ENCODE measurements at places on chromosomes 2 and 18. TPM values are rescaled to one million over a fixed set of nuclear protein-coding genes. Genes with fewer than 3 reads are reported as not detected.

Gene CAPG
- 39.6 TPM for total RNA-seq

GRCh38 chr2:17752246-17752645, 1.4 kb downstream of the SMC6 start:
- no peaks in the 10 kb centered on the region for H3K36me3 ChIP-seq
- no peak overlapping the region for H3K4me3 ChIP-seq
- peaks cover 19% of the 10 kb centered on the region for H3K4me1 ChIP-seq
- DNase-seq = no peak
- no peaks in the 10 kb centered on the region for H3K27me3 ChIP-seq

GRCh38 chr2:36333350-36334012, 22.1 kb upstream of the CRIM1 start:
- no peak overlapping the region for H3K4me3 ChIP-seq
- H3K4me1 ChIP-seq = no peaks in the 10 kb centered on the region
- no peak for DNase-seq
- no peaks in the 10 kb centered on the region for H3K27me3 ChIP-seq
- no peak overlapping the region for H3K27ac ChIP-seq

Gene CYP1B1
- 34.8 TPM for total RNA-seq

DNA sequence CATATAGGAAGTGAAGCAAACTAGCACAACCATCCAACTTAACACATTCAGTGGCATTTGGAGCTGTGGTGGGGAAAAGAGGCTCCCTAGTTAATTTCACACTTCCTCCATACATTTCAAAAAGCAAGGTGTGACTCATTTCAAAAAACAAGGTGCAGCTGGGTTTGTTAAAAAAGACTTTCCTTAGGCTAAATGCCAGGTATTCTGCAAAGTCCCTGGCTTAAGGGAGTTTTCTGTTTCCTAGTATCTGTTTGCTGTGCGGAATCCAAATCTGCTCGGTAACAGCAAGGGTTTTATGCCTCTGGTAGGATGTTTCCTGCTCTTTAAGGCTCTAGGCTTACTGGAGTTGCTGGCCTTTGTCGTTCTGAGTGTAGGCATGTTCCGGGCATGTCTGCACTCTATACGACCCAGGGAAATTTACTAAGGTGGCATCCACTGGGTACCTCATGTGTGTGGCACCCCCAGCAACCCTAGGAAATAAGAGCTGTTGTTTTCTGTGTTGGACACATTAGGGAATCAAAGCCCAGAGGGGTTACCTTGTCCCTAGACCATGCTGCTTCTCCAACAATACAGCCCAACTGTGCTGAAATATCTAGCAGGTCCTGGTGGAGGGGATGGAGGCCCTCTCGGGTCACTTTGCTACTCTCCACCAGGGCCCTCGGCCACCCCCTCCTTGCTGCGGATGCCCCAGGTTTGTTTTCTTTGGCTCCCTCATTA, 634 bp upstream of the MSGN1 start:
- DNase-seq = no peak
- no peaks in the 10 kb centered on the region for H3K27me3 ChIP-seq
- H3K27ac ChIP-seq = no peak overlapping the region
- no peak overlapping the region for H3K4me3 ChIP-seq
- H3K36me3 ChIP-seq = no peaks in the 10 kb centered on the region
- H3K4me1 ChIP-seq = peaks cover 5% of the 10 kb centered on the region

GRCh38 chr2:215602997-215603396, 167.1 kb upstream of the FN1 start:
- DNase-seq = no peak
- H3K27ac ChIP-seq = no peak overlapping the region
- H3K4me3 ChIP-seq = no peak overlapping the region
- H3K27me3 ChIP-seq = no peaks in the 10 kb centered on the region
- H3K4me1 ChIP-seq = no peaks in the 10 kb centered on the region
- H3K36me3 ChIP-seq = no peaks in the 10 kb centered on the region

DNA sequence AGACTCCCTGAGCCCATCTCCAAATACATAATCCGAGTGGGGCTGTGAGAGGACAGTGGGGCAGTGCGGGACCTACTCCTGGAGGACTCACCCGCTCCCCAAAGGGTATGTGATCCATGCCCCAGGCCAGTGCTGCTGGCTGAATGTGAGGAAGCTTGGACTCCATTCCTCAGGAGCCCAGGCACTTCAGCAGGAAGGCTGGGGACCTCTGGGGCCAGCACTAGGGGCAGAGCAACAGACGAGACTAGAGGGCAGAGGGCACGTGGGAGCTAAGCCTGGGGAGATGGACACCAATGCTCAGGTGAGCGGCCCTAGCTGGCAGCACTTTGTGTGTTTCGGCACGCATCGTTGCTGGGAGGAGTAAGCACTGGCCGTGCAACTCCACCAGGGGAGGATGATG, 84.9 kb downstream of the MALT1 start:
- no peak for DNase-seq
- H3K4me3 ChIP-seq = no peak overlapping the region
- no peak overlapping the region for H3K27ac ChIP-seq
- peaks cover 3% of the 10 kb centered on the region for H3K27me3 ChIP-seq
- no peaks in the 10 kb centered on the region for H3K4me1 ChIP-seq

DNA sequence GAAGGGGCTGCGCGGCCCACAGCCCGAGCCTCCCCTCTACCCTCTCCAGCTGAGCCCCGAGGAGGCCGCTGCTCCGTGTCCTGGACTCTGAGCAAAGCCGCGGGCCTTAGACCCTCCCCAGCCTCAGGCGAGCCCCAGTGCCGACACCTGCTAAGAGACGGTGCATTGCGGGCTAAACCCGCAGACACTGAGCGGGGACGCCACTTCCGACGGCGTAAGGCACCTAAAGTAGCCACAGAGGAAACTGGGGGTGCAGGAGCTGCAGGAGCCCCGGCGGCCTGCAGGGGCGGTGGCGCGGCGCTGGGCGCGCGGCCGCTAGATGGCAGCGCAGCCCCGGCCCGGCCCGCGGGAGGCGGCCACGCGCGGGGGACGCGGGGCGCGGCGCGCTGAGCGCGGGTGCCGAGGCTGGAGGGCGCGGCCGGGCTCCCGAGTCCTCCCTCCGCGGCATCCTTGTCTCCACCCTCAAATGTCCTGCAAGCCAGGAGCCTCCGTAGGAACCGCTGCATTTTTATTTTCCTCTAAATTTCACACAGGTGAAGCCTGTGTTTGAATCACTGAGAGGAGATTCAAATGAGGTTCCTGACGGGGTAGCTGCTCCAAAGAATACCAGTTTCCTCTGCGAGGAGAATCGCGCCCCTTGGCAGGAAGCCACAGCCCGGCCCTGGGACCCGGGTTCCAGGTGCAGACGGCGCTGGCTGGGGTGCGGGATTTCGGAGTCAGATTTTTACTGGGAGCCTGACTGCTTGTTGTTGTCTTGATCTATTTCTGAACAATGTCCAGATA, 650.5 kb downstream of the GALR1 start:
- no peak overlapping the region for H3K4me3 ChIP-seq
- no peaks in the 10 kb centered on the region for H3K36me3 ChIP-seq
- no peak for DNase-seq
- no peak overlapping the region for H3K27ac ChIP-seq
- H3K4me1 ChIP-seq = peaks cover 4% of the 10 kb centered on the region

Data from adrenal gland (tissue), 19 donors.